Dermis microvascular lymphatic vessel endothelial cell (primary cell): ENCODE measurements at places on chromosomes 4 and X. TPM values are rescaled to one million over a fixed set of nuclear protein-coding genes. Genes with fewer than 3 reads are reported as not detected.

RNF128 gene
- 0.13 TPM in 1 of 2 replicates, not detected in the other for total RNA-seq

TXLNG gene
- total RNA-seq, result 4.9 and 5.3 TPM in 2 replicates

PAGE2B gene
- not detected in 2 replicates for total RNA-seq

GIMD1 gene
- total RNA-seq, result not detected in 2 replicates

TRAPPC2 gene
- total RNA-seq, result 8.9 and 11.2 TPM in 2 replicates

PPP2R2C gene
- 0.39 and 0.89 TPM in 2 replicates for total RNA-seq

LGI2 gene
- total RNA-seq, result under 0.01 TPM in 1 of 2 replicates, not detected in the other

SMIM10L2A gene
- 0.90 and 1.6 TPM in 2 replicates for total RNA-seq

FHIP1A gene
- 0.39 and 0.76 TPM in 2 replicates for total RNA-seq

DGAT2L6 gene
- not detected in 2 replicates for total RNA-seq

TKTL2 gene
- not detected in 2 replicates for total RNA-seq

HELT gene
- total RNA-seq, result not detected in 2 replicates

NDNF gene
- 1.8 and 6.7 TPM in 2 replicates for total RNA-seq

CXCL6 gene
- 0.26 and 0.63 TPM in 2 replicates for total RNA-seq

NHS gene
- 0.13 TPM in 2 replicates for total RNA-seq

F8 gene
- total RNA-seq, result 8.9 and 31.0 TPM in 2 replicates

PRR32 gene
- not detected in 2 replicates for total RNA-seq
